Left lung (tissue), 14 donors: ENCODE measurements at places on chromosomes 1 and 21. TPM values are rescaled to one million over a fixed set of nuclear protein-coding genes. Genes with fewer than 3 reads are reported as not detected.
A peak's percentile ranks its signal among the peaks of the same experiment; 100 is the strongest.

GRCh38 chr1:1407636-1408318, 684 bp upstream of the MRPL20 start:
- DNase-seq, result peak; percentile 79

Gene OLFML3
- 53.8 TPM for total RNA-seq

Gene BRDT
- total RNA-seq, result not detected

DNA sequence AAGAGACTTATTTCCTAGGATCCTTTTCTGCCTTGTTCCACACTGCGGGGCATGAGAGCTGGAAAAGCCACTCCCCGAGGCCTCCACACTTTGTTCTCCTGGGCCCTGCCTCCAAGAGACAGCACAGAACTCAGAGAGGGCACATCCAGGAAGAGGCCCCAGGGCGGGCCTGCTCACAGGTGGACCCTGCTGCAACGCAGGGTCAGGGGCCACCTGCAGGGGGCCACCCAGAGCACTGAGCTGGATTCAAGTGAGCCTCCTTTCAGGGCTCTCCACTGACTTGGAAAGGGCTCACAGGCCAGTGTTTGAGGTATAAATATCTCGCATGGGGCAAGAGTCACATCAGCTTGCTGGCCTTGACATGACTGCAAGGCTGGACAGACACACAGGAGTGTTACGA, 4.8 kb downstream of the RGS16 start:
- no peak for DNase-seq

DNA sequence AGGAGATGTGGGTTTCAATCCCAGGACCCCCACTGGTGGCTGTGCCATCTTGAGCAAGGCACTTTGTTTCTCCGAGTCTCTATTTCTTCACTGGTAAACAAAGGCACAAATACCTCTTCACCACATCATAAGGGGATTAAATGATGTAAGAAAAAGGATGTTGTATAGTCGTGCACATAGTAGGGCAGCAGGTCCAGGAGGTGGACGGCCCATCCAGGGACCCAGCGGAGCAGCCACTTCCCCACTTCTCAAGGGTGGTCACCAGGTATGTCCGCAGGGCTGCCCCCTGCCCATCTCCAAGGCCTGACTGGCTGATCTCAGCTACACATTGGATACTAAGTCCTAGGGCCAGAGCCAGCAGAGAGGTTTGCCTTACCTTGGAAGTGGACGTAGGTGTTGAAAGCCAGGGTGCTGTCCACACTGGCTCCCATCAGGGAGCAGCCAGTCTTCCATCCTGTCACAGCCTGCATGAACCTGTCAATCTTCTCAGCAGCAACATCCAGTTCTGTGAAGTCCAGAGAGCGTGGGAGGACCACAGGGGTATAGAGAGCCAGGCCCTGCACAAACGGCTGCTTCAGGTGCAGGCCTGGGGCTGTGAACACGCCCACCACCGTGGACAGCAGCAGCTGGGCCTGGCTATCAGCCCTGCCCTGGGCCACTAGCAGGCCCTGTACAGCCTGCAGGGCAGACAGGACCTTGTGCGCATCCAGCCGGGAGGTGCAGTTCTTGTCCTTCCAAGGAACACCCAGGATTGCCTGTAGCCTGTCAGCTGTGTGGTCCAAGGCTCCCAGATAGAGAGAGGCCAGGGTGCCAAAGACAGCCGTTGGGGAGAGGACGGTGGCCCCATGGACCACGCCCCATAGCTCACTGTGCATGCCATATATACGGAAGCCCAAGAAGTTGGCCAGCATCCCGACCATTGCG, 4.0 kb downstream of the AGT start:
- DNase-seq, result no peak

Gene RAB4A
- total RNA-seq, result 54.9 TPM

GRCh38 chr1:118184739-118185083, 317 bp downstream of the SPAG17 start:
- DNase-seq, result no peak

- no peak for DNase-seq
These were observed 215.6 kb downstream of the GPR52 start for GRCh38 chr1:174663358-174663757.

GRCh38 chr1:58392083-58392482, 154.4 kb downstream of the OMA1 start:
- DNase-seq, result no peak

DNA sequence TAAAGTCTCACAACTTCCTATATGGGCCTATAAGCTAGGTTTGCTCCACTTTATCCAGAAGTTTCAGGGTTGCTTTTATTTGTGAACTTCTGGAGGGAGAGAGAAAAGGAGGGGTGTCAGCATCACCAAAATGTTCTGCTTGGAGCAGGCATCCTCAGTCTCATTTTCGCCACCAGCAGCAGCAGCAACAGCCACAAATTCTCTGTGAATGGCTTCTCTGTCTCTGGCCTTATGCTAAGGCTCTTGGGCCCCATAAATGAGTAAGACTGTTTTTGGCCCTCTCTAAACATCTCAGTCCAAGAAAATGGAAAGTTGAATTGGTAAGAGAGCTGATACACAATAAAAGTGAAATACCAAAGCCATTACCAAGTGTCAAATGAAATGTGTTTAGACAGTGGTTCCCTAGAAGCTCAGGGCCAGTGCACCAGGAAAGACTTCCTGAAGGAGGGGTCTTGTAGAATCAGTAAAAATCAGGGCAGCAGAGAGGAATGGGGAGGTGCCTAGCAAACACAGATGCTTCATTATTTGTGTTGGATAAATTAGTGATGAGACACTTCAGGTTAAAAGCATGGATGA, 53.0 kb upstream of the SPATA6 start:
- DNase-seq, result no peak

DNA sequence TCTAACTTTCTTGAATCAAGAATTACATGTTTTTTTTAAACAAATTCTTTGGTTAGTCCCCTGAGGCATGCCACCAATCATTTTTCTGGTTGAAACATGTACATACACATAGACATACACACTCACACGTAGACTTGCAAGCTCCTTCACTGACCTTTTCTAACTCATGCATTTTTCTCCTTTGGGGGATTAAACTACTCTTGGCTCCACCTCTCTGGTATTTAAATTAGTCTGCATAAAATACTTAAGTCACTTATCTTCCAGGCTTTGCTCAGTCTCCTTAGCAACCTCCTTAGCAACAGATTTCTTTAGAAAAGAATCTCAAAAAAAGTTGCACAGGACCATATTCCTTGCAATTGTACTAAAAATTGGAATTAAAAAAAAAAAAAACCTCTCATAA, 440.9 kb upstream of the LRRC7 start:
- DNase-seq, result no peak

Gene NIBAN1
- total RNA-seq, result 54.3 TPM

Gene PRR9
- not detected for total RNA-seq

DNA sequence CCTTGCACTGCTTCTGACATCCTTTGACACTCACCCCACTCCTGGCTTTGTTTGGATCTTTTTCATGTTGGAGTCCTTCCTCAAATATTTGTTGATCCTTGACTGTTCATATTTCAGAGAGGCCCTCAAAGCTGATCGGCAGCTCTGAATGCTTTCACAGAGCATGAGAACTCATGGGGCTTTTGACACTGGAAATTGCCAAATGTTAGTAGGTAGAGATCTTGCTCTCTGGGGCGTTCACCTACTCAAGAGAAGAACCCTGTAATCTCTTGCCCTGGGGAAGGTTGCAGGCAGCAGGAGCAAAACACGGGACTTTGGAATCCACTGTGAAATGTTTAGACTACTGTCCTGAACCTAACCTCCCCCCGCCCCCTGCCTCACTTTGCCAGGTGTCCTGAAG, 67.4 kb upstream of the STUM start:
- DNase-seq, result peak; percentile 5

DNA sequence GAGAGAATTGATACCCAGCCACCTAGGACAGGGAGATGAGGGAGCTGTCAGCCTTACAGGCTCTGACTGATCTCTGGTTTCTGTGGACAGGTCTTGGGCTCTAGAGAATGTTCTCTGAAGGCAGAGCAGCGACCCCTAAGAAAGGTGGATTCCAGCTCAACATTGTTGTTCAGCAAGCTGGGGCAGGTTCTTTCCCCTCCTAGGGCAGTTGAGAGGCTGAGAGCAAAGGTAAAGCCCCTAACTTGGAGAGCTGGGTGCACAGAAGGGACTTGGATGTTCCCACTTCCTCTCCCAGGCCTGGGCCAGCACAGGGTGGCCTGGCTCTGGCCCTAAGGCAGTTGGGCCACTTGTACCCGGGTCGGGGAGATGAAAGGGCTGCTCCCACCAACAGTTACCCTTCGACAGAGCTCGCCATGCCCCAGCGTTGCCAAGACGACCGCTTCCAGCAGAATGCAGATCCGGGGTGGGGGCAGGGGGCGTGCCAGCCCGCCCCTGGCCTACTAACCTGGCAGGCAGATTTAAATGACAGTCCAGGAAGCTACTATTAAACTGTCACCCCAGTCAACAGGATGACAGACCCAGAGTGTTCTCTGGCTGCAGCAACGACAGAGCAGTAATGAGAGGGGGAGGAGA, 31.6 kb downstream of the LRP8 start:
- DNase-seq, result no peak

- DNase-seq, result no peak
These were observed 627 bp upstream of the DLGAP3 start for GRCh38 chr1:34929853-34930701.

- no peak for DNase-seq
These were observed 12.4 kb upstream of the RCAN3 start for GRCh38 chr1:24490101-24490781.

Gene IBA57
- total RNA-seq, result 13.2 TPM

DNA sequence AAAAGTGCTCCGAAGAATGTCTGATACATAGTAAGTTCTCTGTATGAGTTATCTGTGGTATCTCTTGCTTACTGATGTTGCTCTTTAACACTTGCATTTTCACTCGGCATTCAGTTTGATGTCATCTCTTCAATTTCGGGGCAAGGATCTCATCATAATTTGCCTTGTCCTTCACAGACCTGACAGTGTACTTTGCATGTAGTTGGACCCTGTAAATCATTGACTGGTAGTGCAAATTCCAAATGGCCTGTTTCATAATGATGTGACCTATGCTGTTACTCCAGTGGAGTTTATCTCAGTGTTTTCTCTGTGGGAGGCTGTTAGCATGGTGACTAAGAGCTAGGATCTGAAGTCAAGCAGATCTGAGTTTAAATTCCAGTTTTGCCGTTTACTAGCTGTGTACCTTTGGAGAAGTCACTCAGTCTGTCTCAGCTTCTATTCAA, 34.2 kb upstream of the ABCD3 start:
- peak; percentile 12 for DNase-seq

Gene LPAR3
- 2.7 TPM for total RNA-seq

- DNase-seq, result no peak
These were observed 34.8 kb upstream of the SLC19A1 start for GRCh38 chr21:45576838-45577737.

Gene FCRL5
- 1.1 TPM for total RNA-seq

Gene ZNF684
- 3.7 TPM for total RNA-seq

DNA sequence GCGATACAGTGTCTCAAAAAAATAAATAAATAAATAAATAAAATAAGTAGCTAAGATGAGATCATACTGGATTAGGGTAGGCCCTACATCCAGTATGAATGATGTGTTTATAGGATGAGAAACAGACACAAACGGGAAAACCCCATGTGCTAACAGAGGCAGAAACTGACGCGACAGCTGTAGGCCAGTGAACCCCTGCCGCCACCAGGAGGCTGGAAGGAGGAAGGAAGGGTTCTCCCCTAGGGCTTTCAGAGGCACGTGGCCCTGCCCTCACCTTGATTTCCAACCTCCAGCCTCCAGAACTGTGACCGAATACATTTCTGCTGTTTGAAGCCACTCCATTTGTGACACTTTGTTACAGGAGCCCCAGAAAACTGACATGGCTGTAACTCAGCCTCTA, 38.5 kb downstream of the CHD5 start:
- no peak for DNase-seq

- DNase-seq, result peak; percentile 81
These were observed 9.8 kb upstream of the PHACTR4 start for GRCh38 chr1:28359592-28360239.

- no peak for DNase-seq
These were observed 250.3 kb downstream of the SDCCAG8 start for GRCh38 chr1:243505986-243506689.

DNA sequence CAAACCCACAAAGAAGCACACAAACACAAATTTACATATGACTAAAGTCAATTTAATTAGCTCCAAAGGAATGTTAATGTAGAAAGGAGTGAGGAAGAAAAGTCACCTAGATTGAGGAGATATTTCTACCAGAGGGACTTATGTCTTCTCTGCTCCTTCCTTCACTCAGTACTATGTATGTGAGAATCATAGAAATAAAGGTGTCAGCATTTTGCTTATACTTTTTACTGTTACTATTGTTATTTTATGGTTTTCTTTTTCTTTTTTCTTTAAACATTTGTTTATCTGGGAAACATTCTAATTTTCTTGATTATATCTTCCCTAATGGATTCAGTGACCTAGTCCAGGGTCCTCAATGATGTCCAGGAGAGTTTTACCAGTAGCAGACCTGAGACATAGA, 511.9 kb upstream of the NCAM2 start:
- DNase-seq, result no peak
